H4 (cell line): ENCODE measurements at places on chromosomes 3 and 15.

GRCh38 chr3:85740561-85740960 lies 781.8 kb downstream of the CADM2 start:
- no peak for DNase-seq

DNA sequence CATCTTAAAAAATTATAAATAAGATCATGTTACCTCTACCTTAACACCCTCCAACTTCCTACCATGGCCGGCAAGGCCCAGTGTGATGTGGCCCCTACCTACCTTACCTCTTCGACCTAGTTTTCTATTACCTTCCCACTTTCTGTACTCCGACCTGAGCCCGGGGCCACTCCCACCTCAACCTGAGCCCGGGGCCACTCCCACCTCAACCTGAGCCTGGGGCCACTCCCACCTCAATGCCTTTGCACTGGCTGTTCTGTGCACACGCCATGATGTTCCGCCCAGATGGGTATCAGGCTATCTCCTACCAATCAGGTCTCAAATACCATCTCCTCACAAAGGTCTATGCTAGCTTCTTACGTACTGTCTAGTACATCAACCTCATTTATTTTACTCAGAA lies 66.8 kb upstream of the XXYLT1 start:
- DNase-seq = no peak

GRCh38 chr3:144921710-144922109 lies 950.1 kb downstream of the DIPK2A start:
- DNase-seq = peak; percentile 26

DNA sequence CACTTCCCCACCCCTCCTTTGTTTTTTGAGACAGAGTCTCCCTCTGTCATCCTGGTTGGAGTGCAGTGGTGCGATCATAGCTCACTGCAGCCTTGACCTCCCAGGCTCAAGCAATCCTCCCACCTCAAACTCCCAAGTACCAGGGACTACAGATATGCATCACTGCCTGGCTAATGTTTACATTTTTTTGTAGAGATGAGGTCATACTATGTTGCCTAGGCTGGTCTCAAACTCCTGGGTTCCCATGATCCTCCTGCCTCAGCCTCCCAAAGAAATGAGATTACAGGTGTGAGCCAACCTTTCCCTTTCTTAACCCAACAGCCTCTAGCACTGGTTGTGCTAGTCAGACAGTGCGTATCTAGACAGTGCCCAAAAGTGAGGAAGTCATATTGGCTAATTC lies 6.4 kb upstream of the GATM start:
- DNase-seq = no peak

GRCh38 chr3:149374391-149374790 lies 3.1 kb downstream of the TM4SF1 start:
- no peak for DNase-seq

- DNase-seq = no peak
Measured at GRCh38 chr3:178479446-178479845, 56.8 kb upstream of the KCNMB2 start.

DNA sequence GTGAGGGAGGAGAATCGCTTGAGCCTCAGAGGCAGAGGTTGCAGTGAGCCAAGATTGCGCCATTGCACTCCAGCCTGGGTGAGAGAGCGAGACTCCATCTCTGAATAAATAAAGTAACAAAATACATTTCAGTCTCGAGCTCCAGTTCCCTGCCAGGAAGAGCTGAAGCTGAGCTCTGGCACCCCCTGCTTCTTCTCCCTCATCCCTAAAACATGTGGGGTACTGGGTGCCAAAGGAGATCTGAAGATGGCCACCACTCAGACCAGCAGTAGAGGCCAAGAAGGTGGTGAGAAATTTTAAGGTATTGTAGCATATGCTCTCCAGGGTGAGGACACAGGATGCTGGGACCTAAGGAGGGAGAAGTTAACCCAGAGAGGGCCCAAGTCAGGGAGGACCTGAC lies 75.0 kb upstream of the CGNL1 start:
- DNase-seq = no peak

- no peak for DNase-seq
Measured at GRCh38 chr15:94162939-94163338, 68.4 kb upstream of the MCTP2 start.

DNA sequence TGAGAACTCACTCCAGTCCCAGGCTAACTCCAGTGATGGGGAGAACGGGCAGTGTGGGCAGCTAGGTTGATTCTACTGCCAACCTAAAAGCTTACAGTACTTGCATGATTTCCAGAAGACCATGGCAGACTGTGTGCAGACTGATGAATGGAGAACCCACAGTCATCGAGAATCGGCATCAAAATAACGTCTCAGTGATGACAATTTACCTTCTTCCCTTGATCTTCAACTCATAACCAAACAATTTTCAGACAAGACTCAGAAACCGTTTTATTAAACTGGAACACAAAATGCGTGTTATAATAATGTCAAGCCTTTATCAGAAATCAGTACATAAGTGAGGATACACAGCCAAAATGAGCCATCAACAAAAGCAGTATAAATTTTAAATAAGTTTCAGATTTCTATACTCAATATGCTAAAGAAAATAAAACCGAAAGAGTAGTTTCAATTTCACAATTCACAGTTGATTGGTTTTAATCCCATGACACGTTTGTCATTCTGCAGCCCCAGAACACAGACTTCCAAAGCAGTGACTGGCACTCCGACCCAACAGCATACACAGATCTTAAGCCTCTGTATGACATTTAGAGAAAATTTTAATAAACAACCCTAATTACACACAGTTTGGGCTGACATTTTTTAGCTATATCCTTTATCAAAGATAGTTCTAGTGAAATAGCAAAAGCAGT lies 54.5 kb downstream of the ZMAT3 start:
- no peak for DNase-seq

DNA sequence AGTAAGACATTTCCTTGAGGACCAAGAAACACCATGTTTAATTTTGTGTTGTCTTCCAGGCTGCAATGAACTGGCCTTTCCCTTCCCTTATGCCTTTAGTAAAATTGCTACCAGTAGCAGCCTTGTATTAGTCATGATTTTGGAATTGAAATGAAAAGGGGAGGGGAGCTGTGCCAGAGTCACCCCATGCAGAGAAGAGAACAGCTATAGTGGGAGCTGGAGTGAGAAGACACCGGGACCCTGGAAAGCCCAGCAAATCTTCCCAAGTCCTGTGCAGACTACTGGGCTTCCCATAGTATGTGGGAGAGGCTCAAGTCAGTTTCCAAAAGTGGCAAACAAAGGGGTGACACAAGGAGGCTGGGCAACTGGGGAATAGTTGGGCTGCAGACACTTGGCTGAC lies 178.5 kb downstream of the NR1D2 start:
- DNase-seq = no peak

GRCh38 chr15:68620721-68621527 lies 42.1 kb downstream of the CORO2B start:
- peak; percentile 92 for DNase-seq
